ENCODE measurements at places on chromosomes 7 and 10.

- DNase-seq = no peak
Observed at GRCh38 chr7:137283153-137283552, 60.4 kb downstream of the PTN start.

DNA sequence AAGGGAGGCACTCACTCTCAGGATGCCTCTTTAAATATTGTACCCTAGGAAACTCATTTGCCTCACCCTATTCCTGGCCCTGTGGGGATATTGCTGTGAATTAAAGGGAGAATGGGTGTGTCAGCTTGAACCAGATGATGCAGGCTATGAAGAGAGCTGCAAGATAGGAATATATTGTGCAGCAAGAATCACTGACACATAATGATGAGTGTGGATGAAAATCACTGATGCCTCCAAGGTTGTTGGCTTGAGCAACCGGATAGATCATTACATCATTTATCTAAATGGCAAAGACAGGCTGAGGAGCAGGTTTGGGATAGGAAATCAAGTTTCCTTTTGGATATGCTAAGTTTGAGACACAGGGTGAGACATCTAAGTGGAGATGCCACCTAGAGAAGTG lies 6.2 kb downstream of the SLC26A4 start:
- DNase-seq = no peak

DNA sequence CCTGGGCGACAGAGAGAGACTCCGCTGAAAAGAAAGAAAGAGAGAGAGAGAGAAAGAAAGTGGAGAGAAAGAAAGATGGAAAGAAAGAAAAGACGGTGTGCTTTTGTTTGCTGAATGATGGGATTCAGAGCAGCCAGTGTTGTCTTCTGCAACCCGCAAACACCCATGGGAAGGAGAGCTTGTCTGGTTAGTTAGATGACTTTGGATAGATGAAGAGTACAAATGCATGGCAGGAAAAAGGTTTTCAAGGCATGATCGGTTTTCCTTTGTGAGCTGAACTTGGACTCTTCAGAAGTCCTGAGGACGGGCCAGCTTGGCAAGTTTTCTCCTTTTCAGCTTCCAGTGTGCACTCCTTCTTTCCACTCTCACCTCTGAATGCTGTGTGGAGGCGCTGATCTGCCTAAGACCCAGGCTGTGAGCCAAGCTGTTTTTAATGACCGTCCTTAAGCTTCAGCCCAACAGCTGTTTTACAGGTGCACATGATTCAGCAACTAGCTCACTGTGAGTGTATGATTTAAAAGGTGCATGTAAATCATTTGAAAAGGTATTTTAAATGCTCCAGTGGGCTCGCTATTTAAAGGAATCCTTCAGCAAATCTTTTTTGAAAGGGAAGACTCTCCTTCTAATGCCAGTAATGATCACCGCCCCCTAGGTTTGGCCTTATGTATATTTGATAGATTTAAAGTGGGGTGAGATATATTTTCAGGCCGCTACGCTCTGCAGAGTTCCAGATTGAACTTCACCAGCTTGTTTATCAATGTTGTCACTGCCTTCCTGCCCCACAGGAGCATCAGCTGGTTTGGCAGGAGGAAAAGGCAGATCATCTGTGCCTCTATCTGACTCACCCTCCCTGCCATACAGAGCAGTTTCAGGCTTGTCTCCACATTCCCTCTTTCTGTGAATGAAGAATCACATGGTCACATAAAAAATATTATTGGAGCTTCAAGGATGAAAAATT lies 115.0 kb downstream of the PLXDC2 start:
- peak; percentile 90 for DNase-seq

DNA sequence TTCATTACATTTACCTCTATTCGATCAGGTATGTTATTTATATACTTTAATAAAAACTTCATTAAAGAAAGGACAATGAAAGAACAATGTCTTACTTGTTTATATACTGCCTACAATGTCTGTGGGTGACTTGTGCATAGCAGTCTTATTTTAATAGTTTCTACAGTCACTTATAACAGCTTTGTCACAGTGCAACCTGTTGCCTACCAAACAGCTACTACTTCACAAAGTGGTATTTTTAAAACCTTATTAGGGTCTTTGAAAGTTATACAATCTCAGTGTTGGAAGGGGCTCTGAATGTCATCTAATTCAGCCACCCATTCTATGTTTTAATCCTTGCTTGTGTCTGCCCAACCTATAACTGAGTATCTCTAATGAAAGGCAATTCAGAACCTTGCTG lies 19.0 kb downstream of the MTPN start:
- no peak for DNase-seq

DNA sequence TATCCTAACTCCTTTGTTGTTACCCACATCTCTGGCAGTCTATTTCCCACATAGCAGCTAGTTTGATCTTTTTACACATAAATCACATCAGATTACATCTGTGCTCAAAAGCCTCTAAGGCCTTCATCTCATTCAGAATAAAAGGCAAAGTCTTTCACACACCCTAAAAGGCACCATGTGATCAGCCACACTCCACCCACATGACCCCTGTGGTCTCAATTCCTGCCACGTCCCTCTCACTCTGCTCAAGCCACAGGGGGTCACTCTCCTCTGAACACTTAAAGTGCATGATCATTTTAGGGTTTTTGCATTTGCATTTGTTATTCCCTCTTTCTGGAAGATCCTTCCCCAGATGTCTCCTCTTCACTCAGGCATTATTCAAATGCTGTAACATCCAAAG lies 30.8 kb downstream of the ELAPOR2 start:
- no peak for DNase-seq

DNA sequence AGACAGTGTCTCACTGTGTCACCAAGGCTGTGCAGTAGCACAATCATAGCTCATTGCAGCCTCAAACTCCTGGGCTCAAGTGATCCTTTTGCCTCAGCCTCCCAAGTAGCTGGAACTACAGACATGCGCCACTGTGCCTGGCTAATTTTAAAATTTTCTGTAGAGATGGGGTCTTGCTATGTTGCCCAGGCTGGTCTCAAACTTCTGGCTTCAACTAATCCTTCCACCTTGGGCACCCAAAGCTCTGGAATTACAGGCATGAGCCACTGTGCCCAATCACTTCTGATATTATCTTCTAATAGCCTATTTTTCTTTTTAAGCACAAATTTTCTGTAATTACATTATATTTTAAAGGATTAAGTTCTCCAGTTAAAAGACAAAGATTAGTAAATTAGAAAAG lies 42.6 kb upstream of the ZC3HAV1 start:
- DNase-seq = no peak

- no peak for DNase-seq
Observed at GRCh38 chr7:51062222-51062987, 254.2 kb downstream of the COBL start.

- no peak for DNase-seq
Observed at GRCh38 chr7:156176039-156176438, 363.8 kb upstream of the SHH start.

DNA sequence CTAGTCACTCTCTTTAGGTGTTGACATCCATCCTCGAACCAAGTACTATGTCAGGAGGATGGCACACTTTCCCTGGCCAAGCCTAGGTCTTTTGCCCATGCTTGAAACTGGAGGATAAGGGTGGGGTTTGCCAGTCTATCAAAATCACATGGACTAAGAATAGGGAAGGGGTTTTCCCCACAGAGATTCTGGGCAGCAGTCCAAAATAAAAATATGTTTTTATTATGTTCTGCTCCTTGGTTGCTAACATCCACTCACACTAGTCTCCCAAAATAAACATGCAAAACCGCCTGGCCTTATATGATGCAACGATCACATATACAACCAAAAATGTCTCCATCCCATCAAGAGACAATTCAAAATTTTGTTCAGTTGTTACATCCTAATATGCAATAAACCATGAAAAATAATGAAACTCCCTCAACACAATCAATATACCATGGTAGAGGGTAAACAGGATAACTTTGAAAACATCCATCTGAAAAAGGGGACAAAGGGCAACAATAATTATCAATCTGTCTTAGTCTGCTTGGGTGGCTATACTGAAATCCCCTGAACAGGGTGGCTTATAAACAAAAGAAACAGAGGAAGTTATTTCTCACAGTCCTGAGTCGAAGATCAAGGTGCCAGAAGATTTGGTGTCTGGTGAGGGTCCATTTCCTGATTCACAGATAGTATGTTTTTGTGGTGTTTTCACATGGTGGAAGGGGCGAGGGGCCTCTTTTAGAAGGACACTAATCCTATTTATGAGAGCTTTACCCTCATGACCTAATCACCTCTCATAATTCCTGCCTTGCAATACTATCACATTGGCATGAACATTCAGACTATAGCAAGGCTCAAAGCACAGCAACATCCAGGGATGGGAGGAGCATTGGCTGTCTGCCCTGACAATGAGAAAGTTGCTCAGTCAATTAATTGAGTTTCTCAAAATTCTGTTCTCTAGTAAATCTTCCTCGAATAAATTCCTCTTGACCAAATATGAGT lies 159.3 kb downstream of the ETV1 start:
- peak; percentile 61 for DNase-seq

DNA sequence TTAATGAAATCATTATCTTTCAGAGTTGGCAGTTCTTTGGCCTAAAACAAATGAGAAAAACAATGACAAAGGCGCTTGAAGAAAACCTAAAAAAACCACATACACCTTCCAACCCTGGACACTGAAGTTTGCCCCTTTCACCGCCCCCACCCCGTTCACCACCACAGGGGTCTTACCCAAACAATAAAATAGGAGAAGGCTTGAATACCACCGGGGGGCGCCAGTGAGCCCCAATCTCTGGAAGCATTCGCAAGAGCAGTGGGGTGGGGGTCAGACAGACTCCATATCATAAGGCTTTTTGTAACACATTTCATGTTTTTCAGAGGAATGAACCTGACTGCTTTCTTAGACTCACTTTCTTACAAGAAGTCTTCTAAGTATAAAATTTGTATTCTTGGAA lies 163.6 kb downstream of the PIP4K2A start:
- no peak for DNase-seq

GRCh38 chr10:103199488-103199887 lies 6.4 kb upstream of the NT5C2 start:
- no peak for DNase-seq

DNA sequence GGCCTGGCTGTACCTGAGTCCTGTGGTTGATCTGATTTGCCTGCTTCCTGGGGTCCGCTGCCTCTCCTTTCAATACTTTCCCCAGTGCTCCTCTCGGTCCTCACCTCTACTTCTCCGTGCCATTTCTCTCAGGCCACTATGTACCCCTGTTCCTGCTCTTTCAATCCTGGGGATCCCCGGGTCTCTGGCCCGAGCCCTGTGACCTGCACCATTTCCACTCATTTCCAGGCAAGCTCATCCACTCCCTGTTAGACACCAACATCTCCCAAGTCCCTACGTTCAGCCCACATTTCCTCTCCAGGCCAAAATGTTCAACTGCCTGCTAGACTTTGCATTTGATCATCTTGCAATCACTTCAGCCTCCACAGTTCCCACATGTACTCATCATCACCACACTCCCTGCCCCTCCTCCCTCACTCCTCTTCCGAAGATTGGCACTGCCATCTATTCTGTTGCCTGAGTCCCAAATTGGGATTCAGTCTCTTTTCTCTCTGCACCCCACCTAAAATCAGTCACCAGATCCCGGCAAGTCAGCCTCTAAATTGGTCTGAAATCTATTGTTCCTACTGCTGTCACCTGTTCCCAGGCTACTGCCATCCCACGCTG lies 34.4 kb upstream of the ZMIZ1 start:
- no peak for DNase-seq

GRCh38 chr7:91609525-91609924 lies 271.0 kb downstream of the MTERF1 start:
- no peak for DNase-seq

- DNase-seq = no peak
Observed at GRCh38 chr10:131199646-131200045, 111.9 kb downstream of the TCERG1L start.

- no peak for DNase-seq
Observed at GRCh38 chr7:100175296-100175935, 1.8 kb downstream of the GPC2 start.

DNA sequence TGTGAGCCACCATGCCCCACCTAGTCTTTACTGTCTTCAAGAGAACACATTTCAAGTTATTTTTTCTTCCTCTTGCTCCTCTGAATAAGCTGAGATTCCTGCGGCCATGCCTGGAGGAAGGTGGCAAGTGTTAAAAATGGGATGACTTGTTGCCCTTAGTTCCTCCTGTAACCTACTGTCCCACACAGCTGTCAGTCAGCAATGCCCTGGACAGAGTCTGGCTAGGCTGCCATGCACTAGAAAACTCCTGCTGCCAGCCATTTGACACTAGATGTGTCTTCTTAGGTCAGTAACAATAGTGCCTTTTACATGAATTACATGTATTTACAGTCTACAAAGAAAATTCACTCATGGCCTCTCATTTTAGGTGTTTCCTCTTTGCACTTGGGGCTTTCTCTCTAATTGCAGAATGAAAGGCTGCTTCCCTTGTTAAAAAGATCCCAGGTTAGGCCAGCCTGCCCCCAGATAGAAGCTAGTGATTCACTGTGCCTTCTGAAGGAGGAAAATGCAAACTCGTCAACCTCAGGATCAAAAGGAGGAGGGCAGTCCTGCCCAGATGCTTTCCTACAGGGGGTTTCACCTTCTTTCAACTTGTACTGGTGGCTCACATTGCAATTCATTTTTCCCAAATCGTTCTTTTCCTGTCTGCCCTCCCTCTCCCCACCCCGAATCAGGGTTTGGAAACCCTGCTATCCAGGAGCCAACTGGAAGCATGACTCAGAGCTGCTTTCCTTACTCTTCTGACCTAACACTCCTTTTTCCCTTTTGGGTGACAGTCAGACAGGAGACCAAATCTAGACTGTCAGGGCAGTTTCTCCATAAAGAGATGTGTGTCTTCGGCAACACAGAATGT lies 136.6 kb downstream of the SPAG6 start:
- peak; percentile 25 for DNase-seq

- no peak for DNase-seq
Observed at GRCh38 chr10:71660313-71660712, 59.3 kb downstream of the C10orf105 start.

DNA sequence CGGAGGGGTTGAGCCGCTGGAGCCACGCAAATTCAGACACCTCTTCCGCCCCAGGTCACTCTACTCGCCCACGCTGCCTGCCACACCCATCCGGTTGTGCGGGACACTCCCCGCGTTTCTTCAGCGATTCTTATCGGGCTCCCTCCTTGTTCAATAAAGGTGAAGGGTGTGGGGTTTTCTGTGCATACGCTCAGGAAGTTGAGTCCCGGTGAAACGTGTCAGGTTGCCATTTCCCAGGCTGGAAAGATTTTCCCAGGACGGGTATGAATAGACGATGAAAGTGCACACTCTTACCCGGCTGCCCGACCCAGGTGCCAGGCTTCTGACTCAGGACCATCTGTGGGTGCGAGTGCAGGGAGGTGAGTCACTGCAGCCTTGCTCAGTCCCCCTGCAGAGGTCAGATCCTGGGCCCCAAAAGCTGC lies 22.0 kb downstream of the KLF6 start:
- DNase-seq = peak; percentile 99

- DNase-seq = no peak
Observed at GRCh38 chr7:34080513-34080912, 175.2 kb downstream of the BMPER start.
